ENCODE measurements at places on chromosomes 6 and 20.

- no peak for DNase-seq
Measured at GRCh38 chr6:169145991-169146501, 107.6 kb downstream of the THBS2 start.

DNA sequence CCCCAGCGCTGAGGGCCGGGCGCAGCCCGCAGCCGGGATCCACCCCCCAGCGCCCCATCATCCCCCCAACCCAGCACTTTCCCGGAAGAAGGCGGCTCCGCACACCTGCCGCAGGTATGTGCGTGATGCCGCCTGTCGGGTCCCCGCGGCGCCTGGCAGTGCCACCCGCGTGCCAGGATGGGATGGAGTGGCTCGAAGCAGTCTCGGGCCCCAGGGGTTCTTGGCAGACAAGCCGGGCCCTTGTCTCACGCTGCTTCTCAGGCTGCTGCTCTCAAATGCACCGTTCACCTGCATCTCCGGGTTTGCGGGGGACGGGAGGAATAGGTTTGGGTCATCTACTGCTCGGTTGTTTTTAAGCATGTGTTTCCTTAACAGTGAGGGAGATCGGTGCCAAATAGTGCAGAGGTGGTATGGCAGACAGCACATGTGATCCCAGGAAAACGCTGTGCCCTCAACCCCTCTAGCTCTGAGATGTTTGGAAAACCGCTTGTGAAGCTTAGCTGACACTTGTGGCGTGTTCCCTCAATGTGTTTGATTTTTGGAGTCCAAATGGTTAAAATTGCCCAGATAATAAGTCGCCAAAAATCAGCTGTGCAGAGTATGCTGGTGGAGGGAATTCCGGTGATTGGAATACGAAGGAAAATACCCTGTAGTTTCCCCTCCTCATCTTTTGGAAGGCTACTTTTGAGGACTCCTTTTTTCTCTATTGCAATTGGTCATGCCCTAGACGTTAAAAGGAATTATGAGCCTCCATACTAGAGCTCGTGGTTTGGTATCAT lies 926 bp downstream of the MYLIP start:
- DNase-seq, result peak; percentile 46

GRCh38 chr6:169994739-169995138 lies 243.3 kb downstream of the ERMARD start:
- DNase-seq, result no peak

GRCh38 chr6:134870677-134871498 lies 79.0 kb downstream of the ALDH8A1 start:
- no peak for DNase-seq

- DNase-seq, result no peak
Measured at GRCh38 chr6:41197234-41197633, 3.7 kb downstream of the TREML2 start.

GRCh38 chr6:139152088-139152891 lies 17.4 kb downstream of the HECA start:
- no peak for DNase-seq

GRCh38 chr6:6843057-6843627 lies 254.6 kb downstream of the LY86 start:
- no peak for DNase-seq

- no peak for DNase-seq
Measured at GRCh38 chr6:170360476-170360875, 53.9 kb downstream of the FAM120B start.
